ENCODE measurements at places on chromosomes 12 and 14.

GRCh38 chr12:118375348-118375747 lies 1.0 kb upstream of the SUDS3 start:
- no peak for DNase-seq

DNA sequence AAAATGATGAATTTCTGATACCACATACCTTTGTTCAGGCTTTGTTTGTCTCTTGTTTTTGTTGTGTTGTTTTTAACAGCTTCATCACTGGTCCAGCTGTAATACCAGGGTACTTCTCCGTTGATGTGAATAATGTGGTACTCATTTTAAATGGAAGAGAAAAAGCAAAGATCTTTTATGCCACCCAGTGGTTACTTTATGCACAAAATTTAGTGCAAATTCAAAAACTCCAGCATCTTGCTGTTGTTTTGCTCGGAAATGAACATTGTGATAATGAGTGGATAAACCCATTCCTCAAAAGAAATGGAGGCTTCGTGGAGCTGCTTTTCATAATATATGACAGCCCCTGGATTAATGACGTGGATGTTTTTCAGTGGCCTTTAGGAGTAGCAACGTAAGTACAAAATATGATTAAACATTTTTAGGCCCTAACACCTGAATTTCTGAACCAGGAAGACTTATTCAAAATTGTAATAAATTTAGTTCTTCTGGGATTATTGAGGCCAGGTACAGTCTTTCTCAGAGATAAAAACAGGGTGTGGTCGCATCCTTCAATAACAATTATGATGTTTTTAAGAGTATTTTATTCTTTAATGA lies 22.4 kb downstream of the RXYLT1 start:
- DNase-seq, result no peak

GRCh38 chr12:52633383-52633782 lies 15.0 kb upstream of the KRT73 start:
- no peak for DNase-seq

DNA sequence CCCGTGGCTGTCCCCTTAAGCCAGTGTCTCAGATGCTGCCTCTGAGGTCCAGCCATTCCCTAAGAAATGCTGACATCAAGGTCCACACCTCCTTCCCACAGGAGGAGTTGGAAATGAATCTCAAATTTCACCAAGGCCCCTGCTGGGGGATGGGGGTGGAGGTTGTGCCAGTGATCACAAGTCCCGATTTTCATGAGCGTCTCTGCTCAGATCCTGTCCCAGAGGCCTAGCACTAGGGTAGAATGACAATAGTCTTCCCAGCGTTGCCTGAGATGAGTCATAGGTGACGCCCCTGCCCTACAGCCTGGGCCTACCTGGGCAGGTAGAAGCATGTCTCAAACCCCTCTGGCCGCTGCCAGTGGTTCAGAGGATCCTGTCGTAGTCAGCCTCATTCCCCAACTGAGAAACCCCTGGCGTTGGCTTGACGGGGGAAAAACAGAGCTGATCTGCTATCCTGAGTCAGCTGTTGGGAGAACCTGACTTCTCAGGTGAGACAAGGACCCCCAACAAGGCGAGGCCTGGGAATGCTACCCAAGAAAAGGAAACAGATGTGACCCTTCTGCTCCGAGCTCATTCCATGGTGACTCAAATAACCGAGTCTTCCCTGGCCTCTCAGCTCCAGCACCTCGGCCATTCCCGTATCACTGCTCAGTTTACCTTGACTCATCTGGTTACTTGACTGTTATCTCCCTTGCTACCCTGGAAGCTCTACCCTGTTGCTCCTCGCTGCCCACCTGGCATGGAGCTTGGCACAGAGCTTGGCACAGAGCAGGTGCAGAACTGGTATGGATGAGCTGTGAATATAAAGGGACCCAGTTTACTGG lies 21.8 kb upstream of the SPPL3 start:
- no peak for DNase-seq

- DNase-seq, result no peak
Observed at GRCh38 chr12:59911516-59911915, 315.7 kb downstream of the SLC16A7 start.

- no peak for DNase-seq
Observed at GRCh38 chr12:106080791-106081170, 58.0 kb downstream of the NUAK1 start.

DNA sequence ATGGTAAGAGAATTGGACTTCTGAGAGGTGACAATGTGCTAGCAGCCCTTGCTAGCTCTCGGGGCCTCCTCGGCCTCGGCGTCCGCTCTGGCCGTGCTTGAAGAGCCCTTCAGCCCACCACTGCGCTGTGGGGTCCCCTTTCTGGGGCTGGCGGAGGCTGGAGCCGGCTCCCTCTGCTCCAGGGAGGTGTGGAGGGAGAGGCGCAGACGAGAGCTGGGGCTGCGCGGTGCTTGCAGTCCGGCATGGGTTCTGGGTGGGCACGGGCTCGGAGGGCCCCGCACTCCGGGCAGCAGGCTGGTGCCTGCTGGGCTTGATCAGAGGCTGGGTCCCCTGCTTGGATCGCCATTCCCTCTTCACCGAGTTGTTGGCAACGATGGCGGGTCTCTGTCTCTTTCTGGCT lies 226.4 kb upstream of the AMIGO2 start:
- no peak for DNase-seq

DNA sequence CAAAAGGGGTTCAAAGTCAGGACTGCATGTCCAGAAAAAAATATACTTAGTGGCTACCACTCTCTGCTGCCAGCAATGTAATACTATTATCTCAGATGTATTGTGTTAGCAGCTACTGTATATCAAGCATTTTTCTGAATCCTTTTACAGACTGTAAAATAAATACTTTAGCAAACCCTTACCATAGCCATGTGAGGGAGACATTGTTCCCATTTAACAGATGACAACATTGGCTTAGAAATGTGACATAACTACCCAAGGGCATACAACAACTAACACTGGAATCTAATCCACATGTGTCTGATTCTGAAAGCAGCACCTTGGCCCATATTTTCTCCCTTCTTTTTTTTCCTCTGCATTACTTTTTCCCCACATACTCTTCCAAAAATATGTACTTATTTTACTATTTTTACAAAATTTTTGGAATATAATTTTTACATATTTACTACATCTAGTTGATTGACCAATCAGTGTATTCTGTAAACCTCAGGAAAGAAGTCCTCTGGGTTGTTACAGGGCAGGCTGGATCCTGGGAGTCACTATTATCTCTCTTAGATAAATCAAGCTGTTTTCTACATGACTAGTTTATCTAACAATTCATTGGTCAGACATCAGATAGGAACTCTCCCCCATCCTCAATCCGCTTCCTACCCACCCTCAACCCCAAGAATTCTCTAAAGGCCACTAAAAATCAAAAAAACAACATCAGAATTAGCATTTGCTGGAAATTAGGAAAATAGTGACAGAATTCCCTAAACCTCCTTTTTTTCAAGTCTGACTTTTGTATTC lies 154.1 kb downstream of the BTG1 start:
- DNase-seq, result no peak

DNA sequence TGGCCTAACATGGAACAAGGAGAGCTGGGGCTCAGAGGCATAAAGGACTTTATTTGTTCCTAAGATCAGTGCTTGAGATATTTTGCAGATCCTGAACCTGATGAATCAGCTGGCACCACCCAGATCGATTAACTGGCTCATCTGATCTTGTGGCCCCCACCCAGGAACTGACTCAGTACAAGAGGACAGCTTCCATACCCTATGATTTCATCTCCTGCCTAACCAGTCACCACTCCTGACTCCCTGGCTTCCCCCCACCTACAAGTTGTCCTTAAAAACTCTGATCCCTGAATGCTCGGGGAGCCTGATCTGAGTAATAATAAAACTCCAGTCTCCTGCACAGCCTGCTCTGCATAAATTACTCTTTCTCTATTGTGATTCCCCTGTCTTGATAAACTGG lies 5.1 kb downstream of the C12orf56 start:
- no peak for DNase-seq

DNA sequence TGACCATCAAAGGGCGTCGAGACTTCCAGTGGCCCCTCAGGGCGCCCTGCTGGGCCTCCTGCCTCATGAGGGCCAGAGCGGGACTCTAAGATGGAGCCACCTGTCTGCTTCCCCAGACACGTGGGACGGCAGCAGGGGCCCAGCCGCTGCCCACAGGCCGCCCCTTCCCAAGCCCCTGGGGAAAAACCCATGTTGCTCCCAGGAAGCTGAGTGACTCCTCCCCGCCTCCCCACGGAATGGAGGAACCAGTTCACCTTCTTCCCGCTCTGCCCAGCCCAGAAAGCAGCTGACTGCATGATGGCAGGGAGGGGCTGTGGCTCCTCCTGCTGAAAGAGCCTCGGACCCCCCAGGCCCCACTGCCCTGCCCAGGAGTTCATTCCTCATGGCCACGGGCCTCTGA lies 14.9 kb downstream of the RAB35 start:
- DNase-seq, result no peak

DNA sequence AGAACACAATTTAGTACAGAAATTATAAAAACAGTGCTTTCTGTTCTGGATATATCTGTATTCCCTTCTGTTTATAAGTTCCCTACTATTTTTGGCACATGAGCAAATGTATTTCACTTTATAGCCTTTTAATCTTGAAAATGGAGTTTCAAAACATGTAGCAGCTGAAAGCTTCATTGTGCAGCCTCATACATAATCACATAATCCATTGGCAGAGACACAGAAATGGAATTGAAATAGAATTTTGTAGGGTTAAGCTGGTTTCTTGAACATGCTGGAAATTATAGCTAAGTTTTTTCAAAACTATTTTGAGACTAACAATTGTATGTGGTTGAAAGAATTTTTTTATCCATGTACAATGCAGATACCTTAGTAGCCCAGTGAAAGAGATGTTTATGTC lies 614.3 kb upstream of the MDGA2 start:
- DNase-seq, result no peak

- no peak for DNase-seq
Observed at GRCh38 chr12:76276499-76277151, 71.6 kb downstream of the BBS10 start.

DNA sequence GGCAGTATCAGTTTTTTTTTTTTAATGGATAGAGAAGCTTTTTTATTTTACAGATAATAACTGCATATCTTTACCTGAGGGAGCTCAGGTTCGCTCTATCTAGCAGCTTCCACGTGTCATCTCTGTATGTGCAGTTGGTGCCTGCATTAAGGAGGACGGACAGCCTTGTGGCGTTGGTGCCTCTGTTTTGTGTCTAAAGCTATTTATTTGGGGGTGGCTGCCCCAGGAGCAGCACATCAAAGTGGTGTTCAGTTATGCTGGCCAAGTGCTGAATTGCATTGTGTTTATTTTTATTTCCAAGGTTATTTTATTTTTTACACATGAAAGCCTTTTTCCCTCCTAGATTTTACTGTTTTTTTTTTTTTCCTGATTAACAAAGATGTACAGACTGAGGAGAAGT lies 59.7 kb downstream of the RASSF3 start:
- no peak for DNase-seq

- no peak for DNase-seq
Observed at GRCh38 chr14:106808458-106808857, 1282.1 kb downstream of the TMEM121 start.

- no peak for DNase-seq
Observed at GRCh38 chr12:4867384-4867783, 42.3 kb upstream of the KCNA1 start.

DNA sequence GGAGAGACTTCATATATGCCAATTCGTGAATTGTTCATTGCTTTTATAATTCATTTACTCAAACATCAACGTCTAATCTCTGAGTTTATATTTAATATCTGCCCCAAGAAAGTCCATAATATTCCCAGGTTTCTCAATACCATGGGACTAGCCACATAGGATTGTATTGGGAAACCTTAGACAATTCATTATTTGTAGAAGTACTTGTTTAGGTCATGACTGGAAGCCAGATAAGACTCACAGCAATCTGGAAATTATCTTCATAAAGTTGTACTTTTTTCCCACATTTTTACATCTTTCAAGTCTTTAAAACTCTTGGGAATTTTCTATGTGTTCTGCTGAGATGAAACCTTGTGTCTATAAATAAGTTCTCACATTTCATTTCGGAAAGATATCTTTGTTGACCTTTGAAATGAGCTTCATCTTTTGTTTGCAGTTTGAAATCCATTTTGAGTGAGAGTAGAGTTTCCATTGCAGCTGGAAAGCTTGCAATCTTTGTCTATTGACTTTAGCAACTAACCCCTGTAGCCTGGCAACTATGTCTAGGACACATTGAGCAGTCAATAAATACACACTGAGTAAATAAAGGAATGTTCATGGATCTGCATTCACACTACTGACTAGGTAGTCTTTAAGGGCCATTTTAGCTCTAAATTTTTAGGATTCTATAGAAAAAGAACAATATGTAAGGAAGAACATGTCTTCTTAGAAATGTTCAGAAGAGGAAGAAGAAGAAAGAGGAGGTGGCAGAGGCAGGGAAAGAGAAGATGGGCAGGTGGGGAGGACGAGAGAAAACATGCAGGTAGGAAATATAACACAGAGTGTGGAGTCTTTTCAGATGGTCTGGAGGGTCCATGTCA lies 154.4 kb downstream of the LRIG3 start:
- no peak for DNase-seq

GRCh38 chr12:87841935-87842334 lies 187.3 kb downstream of the C12orf50 start:
- DNase-seq, result no peak

DNA sequence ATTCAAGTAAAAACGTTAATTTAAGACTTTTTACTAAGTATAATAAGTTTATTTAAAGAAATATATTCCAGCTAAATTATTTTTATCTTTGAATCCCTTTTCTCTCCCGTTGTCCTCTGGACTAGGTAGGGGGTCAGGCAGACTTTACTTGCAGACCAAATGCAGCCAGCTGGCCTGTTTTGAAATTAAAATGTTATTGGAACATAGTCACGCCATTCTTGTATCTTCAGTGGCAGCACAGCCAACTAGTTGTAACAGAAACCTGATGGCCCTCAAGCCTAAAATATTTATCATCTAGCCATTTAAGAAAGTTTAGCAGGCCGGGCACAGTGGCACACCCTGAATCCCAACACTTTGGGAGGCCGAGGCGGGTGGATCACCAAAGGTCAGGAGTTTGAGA lies 52.7 kb downstream of the BCAT1 start:
- no peak for DNase-seq

- DNase-seq, result no peak
Observed at GRCh38 chr14:104137297-104138097, 890 bp upstream of the KIF26A start.

DNA sequence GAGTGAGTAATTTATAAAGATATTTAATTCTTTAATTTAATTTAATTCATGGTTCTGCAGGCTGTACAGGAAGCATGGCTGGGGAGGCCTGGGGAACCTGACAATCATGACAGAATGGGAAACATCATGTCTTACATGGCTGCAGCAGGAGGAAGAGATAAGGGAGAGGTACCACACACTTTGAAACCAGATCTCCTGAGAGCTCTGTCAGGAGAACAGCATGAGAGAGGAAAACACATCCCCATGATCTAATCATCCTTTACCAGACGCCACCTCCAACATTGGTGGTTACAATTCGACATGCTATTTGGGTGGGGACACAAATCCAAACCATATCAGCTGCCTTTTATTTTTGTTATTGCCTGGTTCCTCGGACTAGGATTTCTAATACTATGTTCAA lies 928.6 kb downstream of the TMEM121 start:
- no peak for DNase-seq

DNA sequence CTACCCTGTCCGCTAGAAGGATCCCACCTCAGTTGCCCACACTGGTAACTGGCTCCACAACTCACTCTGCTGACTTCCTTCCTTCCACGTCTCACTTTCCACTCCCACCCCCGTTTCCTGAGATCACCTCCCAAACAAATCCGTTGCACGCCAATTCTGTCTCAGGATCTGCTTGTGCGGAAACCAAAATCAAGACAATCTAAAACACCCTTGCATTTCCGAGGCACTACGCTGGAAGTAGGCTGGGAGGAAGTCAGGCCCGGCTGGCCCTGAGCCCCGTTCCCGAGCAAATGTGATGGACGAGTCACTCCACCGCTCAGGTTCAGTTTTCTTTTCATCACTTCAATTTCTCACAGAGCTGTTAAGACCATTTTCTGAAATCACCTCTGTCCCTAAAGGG lies 23.1 kb downstream of the ABCB9 start:
- DNase-seq, result no peak

All from activated naive CD4-positive, alpha-beta T cell (primary cell).